ENCODE measurements at places on chromosomes 13 and 19. TPM values are rescaled to one million over a fixed set of nuclear protein-coding genes. Genes with fewer than 3 reads are reported as not detected.

Gene F10
- 16.9 TPM for polyA plus RNA-seq

Gene CYSLTR2
- polyA plus RNA-seq: 0.14 TPM

Gene PRX
- polyA plus RNA-seq: 7.7 TPM

Gene SIX5
- 19.0 TPM for polyA plus RNA-seq

Gene UBA52
- 1,288 TPM for polyA plus RNA-seq

Gene LIPE
- 11.1 TPM for polyA plus RNA-seq

Gene ASPDH
- polyA plus RNA-seq: 1.4 TPM

Gene CEACAM8
- polyA plus RNA-seq: 0.18 TPM

Gene PSG7
- not detected for polyA plus RNA-seq

Gene FFAR1
- not detected for polyA plus RNA-seq

DNA sequence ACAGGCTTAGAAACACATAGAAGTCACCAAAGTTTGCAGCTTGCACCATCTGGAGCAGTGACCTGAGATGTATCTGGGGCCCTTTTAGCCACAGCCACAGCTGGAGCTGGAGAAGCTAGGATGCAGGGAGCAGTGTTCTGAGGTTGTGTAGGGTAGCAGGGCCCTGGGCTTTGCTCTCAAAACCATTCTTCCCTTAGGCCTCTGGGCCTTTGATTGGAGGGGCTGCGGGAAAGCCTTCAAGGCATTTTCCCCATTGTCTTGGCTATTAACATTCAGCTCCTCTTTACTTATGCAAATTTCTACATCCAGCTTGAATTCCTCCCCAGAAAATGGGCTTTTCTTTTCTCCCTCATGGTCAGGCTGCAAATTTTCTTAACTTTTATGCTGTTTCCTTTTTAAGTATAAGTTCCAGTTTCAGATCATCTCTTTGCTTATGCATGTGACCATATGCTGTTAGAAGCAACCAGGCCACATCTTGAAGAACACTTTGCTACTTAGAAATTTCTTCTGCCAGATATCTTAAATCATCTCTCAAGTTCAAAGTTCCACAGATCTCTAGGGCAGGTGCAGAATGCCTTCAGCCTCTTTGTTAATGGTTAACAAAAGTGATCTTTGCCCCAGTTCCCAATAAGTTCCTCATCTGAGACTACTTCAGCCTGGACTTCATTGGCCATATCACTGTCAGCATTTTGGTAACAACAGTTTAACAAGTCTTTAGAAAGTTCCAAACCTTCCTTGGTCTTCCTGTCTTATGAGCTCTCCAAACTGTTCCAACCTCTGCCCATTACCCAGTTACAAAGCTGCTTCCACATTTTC is 48.5 kb downstream of the NBEA start:
- DNase-seq: no peak

DNA sequence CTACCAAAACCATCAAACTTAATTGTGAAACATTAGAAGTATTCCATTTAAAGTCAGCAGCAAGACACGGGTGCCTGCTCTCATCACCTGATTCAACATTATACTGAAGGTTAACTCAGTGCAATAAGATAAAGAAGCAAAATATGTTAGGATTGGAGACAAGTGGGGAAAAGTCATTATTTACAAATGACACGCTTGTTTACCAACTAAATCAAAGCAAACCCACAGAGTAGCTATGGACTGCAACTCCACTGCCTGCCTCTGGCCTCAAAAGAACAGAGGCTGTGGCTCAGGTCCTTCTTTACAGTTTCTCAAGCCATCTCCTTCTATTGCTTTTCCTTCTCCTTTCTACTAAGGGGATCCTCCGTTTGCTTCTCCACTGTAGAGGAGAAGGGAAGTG is 21.0 kb upstream of the ATP12A start:
- no peak for DNase-seq

DNA sequence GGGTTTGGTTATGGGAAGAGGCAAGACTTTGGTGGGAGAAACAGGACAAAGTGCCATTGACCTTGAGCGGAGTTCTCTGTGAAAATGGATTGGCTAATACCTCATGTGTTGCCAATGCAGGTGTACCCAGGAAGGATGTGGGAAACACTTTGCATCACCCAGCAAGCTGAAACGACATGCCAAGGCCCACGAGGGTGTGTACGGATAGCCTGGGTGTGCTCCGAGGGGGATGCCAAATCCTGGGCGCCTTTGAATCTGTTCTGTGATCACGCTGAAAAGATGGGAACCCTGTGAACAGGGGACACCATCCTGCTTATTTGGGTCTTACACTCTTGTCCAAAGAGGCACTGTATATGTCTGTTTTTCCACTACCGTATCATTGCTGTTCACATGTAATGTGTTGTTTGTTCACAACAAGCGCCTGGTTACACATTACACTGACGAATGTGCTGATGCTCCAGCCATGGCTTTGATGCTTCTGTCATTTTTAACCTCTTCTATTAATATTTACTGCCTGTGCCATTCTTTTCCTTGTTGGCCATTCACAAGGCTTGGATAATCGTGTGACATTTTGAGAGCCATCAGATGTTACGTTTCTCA is 8.3 kb downstream of the GTF3A start:
- no peak for DNase-seq

- DNase-seq: peak; percentile 35
Measured at GRCh38 chr13:76570510-76570971, 315.7 kb downstream of the KCTD12 start.

- DNase-seq: no peak
Measured at GRCh38 chr13:99467764-99468163, 33.5 kb upstream of the TM9SF2 start.

GRCh38 chr13:96768524-96768923 is 225.8 kb downstream of the OXGR1 start:
- no peak for DNase-seq

- DNase-seq: no peak
Measured at GRCh38 chr13:51675385-51675784, 91.1 kb downstream of the WDFY2 start.

GRCh38 chr13:110509971-110510786 is 51.3 kb downstream of the RAB20 start:
- no peak for DNase-seq

DNA sequence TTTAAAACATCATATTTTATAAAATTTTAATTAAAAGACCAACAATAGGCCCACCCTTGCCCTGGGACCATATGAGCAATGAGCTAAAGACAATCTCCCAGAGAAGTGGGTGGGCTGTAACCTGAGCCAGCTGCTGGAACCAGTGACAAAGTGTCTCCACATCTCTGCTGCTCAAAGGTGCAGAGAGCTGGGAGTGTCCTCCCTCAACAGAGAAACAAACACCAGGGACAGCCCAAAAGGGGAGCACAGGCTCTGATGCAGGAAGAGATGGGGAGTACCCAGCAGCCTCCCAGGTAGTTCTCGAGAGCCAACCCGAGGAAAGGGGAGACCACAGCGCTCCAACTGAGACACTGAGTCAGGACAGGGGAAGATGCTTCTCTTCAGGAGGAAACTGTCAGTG is 39.1 kb downstream of the DOCK9 start:
- DNase-seq: no peak

- no peak for DNase-seq
Measured at GRCh38 chr13:21717817-21718216, 46.9 kb downstream of the FGF9 start.

- DNase-seq: no peak
Measured at GRCh38 chr19:2255112-2255845, 938 bp downstream of the JSRP1 start.

GRCh38 chr13:24076109-24076508 is 84.4 kb upstream of the SPATA13 start:
- DNase-seq: no peak

DNA sequence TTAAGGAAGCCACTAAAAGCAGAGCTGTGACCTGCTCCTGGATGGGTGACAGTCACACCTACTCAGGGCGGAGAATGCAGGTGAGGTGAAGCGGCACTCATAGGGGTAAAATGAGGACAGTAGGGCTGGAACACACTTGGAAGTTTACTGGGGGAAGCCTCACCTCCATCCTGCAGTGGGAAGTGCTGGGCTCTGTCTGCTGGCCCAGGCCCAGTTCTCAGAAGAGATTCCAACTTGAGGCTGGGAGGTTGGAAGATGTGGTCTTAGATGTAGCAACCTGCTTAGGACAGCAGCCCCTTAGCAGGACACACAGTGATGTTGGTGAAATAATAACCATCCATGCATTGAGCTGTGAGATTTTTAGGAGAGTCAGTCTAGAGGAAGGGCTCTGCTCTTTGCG is 4.6 kb downstream of the MEDAG start:
- DNase-seq: no peak

- DNase-seq: no peak
Measured at GRCh38 chr13:46097015-46097414, 7.8 kb downstream of the CPB2 start.

DNA sequence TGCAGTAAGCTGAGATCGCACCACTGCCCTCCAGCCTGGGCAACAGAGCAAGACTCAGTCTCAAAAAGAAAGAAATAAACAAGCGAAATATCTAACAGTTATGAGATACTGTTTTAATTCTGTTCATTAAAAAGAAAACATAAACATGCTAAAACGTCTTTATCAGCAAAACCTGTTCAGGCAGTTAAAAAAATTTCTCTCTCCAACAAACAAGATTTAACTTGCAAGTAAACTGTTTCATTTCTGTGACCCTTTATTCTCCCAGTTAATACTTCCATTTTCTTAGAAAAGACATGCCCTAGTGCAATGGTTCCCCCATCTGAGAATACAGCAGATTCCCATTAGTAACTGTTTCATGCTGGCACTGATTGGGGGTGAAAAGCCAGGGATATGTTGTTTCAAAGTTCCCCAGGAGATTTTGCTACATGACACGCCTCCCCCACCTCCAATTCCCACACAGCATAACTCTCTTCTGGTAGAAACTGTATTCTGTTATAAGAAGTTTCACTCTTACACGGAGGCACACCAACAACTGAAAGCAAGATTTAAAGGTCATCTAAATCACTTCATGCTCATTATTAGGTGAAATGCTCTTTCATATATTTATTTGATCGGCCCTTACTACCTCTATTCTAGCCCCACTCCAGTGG is 24.4 kb downstream of the ELF1 start:
- no peak for DNase-seq

DNA sequence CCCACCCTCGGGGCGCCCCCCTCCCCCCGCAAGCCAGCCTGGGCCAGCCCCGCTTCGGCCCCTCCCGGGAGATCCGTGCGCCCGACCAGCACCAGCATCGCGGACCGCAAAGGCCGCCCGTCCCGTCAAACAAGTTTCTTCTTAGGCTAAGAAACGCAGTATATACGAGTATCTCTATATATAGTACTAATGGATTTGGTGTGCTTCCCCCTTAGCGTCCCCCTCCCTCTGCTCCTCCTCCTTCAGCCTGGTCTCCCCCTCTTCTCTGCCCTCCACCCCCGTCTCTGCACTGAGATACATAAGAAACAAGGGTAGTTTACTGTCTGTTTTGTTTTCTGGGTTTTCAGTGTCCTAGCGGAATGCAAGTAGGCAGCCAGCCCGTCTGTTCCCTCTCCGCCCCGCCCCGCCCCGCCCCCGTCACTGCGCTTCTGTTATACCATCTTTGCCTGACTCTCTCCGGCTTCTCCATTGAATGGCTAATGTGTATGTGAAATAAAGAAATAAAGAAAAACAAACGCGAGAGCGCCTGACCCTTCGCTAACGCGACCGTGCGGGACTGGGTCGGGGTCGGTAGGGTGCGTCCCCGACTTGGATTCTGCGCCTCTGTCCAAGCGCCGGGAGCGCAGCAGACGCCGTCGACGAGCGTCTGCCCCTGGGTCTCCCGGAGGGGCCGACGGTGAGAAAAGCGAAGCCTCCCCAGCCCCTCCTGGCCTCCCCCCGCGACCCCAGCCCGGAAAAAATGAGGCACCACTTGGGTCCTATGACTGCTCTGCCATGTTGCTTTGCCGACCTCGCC is 4.2 kb downstream of the LYL1 start:
- DNase-seq: no peak

DNA sequence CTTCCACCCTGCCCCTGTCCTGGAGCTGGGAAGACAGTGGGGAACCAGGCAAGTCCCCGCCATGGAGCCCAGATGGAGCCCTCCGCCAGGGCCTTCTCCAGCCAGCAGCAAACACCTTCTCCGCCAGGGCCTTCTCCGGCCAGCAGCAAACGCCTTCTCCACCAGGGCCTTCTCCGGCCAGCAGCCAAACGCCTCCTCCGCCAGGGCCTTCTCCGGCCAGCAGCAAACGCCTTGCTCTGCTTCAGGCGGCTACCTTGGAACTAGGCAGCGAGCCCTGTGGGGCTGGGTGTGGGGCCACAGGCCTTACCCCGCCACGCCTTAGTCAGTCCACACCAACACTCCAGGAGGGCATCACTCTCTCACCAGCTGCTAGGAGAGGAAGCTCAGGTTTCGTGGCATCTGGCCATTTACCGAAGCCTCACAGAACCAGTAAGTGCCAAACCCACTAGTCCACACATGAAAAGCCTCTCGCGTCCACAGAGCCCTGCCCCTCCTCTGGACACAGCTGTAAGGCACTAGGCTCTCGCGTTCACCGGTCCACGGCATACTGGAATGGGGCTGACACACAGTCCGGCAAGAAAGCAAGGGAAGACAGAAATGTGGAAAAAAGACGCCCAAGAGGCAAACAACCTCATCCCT is 41.0 kb downstream of the MLLT1 start:
- DNase-seq: no peak

- no peak for DNase-seq
Measured at GRCh38 chr13:105232439-105232838, 1303.0 kb downstream of the EFNB2 start.

- DNase-seq: no peak
Measured at GRCh38 chr13:42361701-42362100, 89.7 kb downstream of the AKAP11 start.

DNA sequence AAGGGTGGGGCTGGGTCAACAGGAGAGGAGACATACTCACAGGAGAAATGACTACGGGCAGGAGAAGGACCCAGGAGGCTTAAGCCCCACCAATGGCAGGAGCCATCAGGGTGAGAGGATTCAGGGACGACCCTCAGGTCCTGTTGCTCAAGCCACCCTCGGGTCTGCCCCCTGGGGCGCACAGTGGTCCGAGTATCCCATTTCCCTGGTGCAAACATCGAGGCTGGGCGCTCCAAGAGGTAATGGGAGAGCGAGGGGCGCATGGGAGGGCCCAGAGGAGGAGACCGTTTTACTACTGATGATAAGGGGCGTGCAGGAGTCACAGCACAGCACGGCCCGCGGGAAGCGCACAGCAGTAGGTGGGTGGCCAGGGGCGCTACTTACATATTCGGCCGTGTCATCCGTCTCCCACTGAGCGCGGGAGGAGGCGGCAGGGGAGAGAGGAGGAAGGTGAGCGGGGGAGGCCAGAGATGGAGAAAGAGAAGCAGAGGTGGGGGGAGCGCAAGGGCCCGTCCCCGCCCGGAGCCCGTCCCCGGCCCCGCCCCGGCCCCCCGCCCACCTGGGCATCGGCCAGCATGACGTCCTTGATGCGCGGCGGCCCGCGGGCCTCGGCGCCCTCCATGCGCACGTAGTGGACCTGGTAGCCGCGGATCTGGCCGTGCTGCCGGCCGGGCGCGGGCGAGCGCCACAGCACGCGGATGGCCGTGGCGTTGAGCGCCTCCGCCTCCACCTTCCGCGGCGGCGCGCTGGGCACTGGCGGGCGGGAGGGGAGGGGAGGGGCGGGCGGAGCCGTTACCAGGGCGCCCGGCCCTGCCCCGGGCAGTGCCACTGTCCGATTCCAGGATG is 111.5 kb downstream of the PTPRS start:
- DNase-seq: no peak

GRCh38 chr13:95301183-95301967 is at the start of gene ABCC4:
TSS of gene ABCC4 (minus strand) at chr13:95301451. CDS start at chr13:95301314, 137 bp downstream.
- no peak for DNase-seq

GRCh38 chr19:7063339-7063738 is 4.9 kb upstream of the MBD3L3 start:
- DNase-seq: no peak
